ENCODE measurements at places on chromosomes 11 and 22.
A peak's percentile ranks its signal among the peaks of the same experiment; 100 is the strongest.

- no peak for DNase-seq
These were observed 2.8 kb upstream of the PHLDB1 start for GRCh38 chr11:118604566-118604965.

GRCh38 chr11:133842053-133842452 lies 3.3 kb downstream of the SPATA19 start:
- no peak for DNase-seq

DNA sequence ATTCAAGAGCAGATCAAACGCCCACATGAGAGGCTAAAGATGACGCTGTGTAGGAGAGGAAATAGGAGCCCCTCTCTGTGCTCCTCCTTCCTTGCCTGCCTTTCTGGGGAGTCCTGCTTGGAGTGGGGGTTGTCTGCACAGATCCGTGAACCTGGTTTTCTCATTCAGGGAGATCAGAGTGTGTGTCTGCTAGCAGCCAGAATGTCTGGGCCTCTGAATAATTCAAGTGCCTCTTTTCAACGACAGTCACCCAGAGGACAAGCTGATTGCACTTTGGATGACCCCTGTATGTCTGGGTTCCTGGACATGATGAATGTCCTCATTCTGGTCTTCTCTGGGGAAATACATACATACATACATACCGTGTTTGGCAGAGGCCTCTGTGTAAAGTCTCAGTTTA lies 592.5 kb upstream of the B3GAT1 start:
- no peak for DNase-seq

GRCh38 chr11:123230346-123230745 lies 35.3 kb upstream of the CLMP start:
- no peak for DNase-seq

DNA sequence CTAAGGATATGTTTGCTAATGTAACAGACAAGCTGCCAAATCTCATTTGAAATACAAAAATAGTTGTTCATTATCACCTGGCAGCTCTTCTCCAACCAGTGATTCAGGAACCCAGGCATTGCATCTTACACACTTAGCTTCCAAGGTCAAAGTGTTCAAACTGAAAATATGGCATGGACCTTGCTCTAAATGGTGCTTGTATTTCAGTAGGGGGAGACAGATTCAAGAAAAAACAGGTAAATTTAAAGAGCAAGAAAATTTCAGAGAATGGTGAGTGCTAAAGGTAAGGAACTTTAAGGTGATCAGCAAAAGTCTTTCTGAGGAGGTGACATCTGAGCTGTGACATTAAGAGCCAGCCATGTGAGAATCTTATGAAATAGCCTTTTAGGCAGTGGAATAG lies 82.8 kb upstream of the E2F8 start:
- DNase-seq, result no peak

DNA sequence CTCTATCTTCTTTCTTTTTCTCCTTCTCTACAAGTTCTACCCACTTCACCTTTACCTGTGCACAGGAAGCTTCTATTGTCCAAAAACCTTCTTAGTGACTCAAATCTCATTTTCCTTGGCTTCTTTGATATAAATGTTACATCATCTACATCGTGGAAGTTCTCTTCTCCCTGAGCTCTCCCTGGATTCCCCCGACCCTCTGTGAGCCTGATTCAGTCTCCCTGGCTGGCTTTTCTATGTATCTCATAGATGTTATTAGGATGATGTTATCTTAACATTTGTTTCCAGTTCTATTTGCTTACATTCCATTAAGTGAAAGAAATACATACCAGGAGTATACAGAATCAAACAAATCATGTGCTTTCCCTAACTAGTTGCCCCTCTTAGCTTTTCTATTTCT lies 235.8 kb upstream of the PITPNB start:
- DNase-seq, result no peak

GRCh38 chr11:112748713-112749543 lies 212.3 kb upstream of the NCAM1 start:
- no peak for DNase-seq

- DNase-seq, result no peak
These were observed 30.5 kb downstream of the WNT11 start for GRCh38 chr11:76175783-76176182.

DNA sequence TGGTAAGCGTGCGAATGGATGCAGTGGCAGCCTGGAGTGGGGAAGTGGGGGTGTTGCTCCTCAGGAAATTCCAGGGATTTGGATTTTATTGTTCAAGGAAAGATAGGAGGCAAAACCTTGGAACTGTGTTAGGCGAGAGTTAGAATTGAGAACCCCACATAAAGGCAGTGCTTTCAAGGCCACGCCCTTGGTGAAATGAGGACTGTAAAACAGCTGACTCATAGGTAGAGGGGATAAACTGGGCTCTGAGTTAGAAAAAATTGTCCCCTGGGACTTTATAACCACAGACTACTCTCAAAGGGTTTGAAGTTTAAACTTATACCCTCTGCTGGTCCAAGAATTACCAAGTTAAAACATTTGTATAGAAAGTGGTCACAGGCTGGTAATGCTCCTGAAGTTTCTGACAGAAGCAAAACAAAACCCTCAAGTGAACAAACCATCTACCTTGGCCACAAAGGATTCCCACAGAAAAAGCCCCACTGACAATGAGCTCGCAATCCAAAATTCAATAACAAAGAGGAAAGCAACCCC lies 250.3 kb upstream of the TBCEL start:
- DNase-seq, result no peak

GRCh38 chr11:122709039-122709760 lies 53.7 kb downstream of the UBASH3B start:
- no peak for DNase-seq

- DNase-seq, result no peak
These were observed 21.3 kb upstream of the KRTAP5-7 start for GRCh38 chr11:71505781-71506180.

DNA sequence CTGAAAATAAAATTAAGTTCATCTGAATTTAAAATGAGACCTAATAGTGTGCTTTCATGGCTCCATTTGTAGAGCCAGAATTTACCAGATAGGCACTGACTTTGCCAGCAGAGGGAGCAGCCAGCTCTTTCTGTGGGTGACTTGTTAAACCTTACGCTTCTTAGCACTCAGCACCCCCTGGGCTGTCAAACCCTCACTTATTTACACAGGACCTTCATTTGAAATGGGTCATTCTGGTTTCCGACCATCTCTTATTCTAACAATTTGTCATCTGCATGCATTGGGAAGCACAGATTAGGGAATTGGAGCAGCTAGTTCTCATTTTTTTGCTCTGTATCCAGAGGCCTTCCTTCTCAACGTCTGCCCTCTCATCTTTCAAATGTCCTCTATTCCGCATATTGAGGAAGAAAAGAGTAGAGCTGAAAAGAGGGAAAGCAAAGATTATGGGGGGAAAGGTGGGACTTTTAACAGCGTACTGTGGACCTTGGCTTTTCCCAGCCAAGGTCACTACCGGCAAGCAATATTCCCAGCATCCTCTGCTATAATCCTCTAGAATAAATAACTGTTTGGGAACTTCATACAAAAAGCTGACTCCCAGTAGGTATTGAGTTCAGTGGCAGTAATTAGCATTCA lies 3.1 kb downstream of the ASRGL1 start:
- peak; percentile 54 for DNase-seq

GRCh38 chr11:11247086-11247485 lies 106.0 kb downstream of the CSNK2A3 start:
- peak; percentile 61 for DNase-seq

GRCh38 chr11:116189408-116190170 lies 583.2 kb downstream of the BUD13 start:
- DNase-seq, result no peak

- DNase-seq, result no peak
These were observed 119.7 kb downstream of the RCN1 start for GRCh38 chr11:32210556-32210955.

- DNase-seq, result no peak
These were observed 75.0 kb downstream of the C11orf65 start for GRCh38 chr11:108392353-108392752.

- DNase-seq, result peak; percentile 29
These were observed 10.8 kb upstream of the CD81 start for GRCh38 chr11:2366276-2366675.

- peak; percentile 14 for DNase-seq
These were observed 29.4 kb downstream of the SLC1A2 start for GRCh38 chr11:35389897-35390465.

DNA sequence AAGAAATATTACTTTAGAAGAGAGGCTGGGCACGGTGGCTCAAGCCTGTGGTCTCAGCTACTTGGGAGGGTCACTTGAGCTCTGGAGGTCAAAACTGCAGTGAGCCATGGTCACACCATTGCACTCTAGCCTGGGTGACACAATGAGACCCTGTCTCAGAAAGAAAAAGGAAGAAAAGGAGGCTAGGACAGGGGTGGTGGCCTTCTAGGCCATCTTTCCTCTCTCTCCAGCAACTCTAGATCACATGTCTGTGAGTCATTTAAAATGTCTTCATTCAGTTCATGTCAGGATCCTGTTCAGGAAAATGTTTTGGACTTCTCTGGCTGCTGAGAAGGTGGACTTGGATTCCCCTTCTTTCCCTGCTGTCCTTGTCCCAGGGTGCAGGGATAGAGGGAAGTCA lies 53.3 kb downstream of the PPFIA1 start:
- DNase-seq, result no peak

DNA sequence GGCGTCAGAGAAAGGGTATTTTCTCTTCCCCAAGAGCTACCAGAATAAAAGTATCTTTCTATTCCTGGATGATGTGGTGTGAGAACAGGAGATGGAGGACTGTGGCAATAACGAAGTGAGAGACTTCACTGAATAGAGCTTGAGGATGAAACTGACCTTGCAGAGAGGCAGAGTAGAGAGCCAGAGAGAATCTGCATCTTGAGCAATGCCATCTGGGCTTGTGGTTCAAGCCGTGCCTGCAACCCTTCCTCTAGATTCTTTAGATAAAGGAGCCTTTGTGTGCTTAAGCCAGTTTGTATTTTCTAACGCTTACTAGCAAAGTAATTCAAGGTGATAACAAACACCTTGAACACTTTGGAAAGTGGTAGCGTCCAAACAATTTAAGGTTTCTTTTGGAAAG lies 2.2 kb downstream of the ME3 start:
- DNase-seq, result no peak

GRCh38 chr11:117701781-117702180 lies 95.2 kb downstream of the DSCAML1 start:
- no peak for DNase-seq

DNA sequence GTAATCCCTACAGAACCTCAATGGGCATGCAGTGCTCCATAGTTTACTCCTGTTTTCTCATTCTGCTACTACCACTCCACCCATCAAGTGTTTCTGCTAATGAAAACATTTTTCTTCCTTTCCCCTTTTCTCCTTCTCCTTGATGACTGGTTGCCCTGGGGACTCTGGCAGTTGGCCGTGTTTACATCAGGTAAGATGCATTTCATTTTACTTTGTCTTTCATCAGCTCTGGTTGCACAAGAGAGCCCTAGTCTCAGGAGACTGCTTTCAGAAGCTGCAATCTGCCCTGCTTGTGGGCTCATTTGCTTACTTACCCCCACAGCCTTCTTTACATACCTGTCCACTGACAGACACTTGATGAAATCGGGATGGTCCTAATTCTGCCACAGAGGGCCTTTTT lies 19.6 kb upstream of the LIMK2 start:
- DNase-seq, result peak; percentile 38

DNA sequence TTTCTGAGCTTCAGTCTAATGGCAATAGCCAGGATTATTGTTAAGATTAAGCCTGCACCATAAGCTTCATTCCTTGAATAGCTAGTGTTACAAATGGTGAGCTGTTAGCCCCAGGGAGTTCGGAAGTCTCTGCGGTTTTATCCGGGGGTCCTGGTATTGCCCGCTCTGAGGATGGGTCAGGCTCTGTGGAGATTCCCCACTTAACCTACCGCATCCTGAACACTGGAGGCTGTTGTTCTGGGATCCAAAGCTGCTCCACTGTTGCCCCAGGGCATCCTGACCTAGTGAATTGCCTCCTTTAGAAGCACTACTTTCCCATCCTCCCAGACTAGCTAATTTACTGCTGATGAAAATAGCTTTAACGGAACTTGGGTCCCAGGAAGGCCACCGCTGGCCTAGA lies 14.5 kb upstream of the PEX26 start:
- no peak for DNase-seq

DNA sequence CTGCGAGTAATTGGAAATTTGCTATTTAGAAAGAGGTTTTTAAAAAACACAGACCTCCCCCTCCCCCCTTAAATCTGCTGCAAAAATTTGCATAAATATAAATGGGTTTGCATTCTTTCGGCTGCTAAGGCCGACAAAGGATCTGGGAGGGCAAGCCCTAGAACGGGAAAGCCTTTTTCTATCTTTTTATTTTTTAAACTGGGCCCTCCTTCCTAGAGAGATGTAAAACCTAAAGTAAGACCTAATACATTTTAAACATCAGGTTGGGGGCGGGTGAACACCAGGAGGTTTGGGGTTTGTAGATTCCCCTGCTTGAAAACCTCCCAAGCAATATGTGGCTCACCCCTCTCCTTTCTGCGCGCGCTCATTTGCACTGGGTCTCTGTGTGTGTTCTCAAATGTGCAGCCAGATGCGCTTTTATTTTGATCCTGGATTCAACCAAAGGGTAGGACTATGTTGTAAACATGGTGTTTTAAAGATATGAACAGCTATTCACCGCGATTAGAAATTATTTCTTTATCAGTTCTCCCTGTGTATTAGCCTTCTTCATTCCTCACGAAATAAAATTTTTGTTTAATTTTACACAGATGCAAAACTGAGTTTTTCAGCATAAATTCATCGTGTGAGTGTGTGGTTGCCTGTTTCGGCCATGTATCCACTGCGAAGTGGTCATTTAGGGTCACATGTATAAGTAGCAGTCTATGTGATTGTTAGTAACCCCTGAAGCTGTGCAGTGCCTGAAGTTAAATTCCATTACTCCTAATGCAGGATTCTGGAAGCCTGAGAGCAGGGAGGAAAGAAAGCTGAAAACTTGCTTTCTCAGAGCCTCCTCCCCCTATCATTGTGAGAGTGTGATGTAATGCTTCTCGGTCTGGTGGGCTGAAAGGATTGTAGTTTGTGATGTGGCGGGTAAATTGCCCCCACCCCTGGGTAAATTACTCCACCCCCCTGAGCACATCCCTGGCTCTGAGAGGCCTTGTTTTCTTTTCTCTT lies 988 bp downstream of the TNRC6B start:
- DNase-seq, result peak; percentile 40

GRCh38 chr11:945986-946385 lies 20.3 kb downstream of the AP2A2 start:
- DNase-seq, result no peak

- DNase-seq, result no peak
These were observed 10.2 kb downstream of the MRGPRX2 start for GRCh38 chr11:19050281-19050680.

DNA sequence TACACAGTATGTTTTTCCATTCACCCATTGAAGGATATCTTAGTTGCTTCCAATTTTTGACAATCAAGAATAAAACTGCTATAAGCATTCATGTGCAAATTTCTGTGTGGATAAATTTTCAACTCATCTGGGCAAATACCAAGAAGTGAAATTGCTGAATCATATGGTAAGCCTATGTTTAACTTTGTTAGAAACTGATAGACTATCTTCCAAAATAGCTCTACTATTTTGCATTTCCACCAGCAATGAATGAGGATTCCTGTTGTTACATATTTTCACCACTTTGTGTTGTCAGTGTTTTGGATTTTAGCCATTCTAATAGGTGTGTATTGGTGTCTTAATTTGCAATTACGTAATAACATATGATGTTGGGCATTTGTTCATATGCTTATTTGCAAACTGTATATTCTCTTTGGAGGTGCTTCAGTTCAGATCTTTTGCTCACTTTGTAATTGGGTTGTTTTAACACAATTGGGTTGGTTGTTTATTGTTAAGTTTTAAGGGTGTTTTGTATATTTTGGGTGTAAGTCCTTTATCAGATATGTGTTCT lies 49.2 kb upstream of the FAM181B start:
- no peak for DNase-seq

- no peak for DNase-seq
These were observed 7.4 kb upstream of the EFCAB6 start for GRCh38 chr22:43819421-43819921.

GRCh38 chr11:86769219-86769618 lies 31.1 kb upstream of the PRSS23 start:
- no peak for DNase-seq

Measured in DMS79 treated with DMSO at 0.1 percent for 48 hours (cell line).